ENCODE measurements at places on chromosomes 5 and 9.
A peak's percentile ranks its signal among the peaks of the same experiment; 100 is the strongest.

GRCh38 chr5:30324083-30324482, 869.4 kb upstream of the CDH6 start:
- DNase-seq = peak; percentile 32

DNA sequence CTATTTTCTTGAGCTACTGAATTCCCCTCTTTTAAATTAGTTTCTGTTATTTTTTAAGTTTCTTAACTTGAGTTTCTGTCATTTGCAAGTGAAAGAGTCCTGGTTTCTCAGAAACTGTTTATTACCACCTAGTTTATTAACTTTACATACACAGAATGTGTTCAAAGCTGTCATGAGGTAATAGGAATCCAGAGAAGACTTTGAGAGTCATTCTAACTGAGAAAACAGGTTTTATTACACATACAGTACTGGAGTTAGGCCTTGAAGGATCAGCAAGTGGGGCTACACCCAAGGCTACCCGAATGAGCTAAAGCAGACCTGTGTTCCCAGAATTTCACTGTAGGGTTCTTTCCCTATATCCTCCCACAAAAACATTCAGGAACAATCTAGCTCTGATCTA, 33.1 kb downstream of the FAM114A2 start:
- no peak for DNase-seq

GRCh38 chr9:129558551-129559505, 62.1 kb downstream of the C9orf50 start:
- DNase-seq = peak; percentile 5

- no peak for DNase-seq
Observed at GRCh38 chr5:113244966-113245365, 189.8 kb downstream of the TSSK1B start.

GRCh38 chr9:105887679-105888078, 193.3 kb downstream of the TMEM38B start:
- DNase-seq = no peak

GRCh38 chr9:27198190-27198589, 89.2 kb downstream of the TEK start:
- DNase-seq = no peak
